ENCODE measurements at places on chromosomes 5 and 9. TPM values are rescaled to one million over a fixed set of nuclear protein-coding genes. Genes with fewer than 3 reads are reported as not detected.

ARHGEF28 gene
- total RNA-seq = not detected

CAVIN4 gene
- 0.10 TPM for total RNA-seq

- no peak overlapping the region for H3K27ac ChIP-seq
- H3K4me3 ChIP-seq = no peak overlapping the region
- no peak for DNase-seq
- H3K27me3 ChIP-seq = no peaks in the 10 kb centered on the region
These were observed 135.8 kb upstream of the TMEM161B start for GRCh38 chr5:88404405-88404804.

GRCh38 chr5:135013947-135014570 is 20.0 kb downstream of the PITX1 start:
- H3K27ac ChIP-seq = no peak overlapping the region
- no peak overlapping the region for H3K4me3 ChIP-seq
- no peaks in the 10 kb centered on the region for H3K36me3 ChIP-seq
- H3K4me1 ChIP-seq = no peaks in the 10 kb centered on the region
- no peaks in the 10 kb centered on the region for H3K27me3 ChIP-seq

DNA sequence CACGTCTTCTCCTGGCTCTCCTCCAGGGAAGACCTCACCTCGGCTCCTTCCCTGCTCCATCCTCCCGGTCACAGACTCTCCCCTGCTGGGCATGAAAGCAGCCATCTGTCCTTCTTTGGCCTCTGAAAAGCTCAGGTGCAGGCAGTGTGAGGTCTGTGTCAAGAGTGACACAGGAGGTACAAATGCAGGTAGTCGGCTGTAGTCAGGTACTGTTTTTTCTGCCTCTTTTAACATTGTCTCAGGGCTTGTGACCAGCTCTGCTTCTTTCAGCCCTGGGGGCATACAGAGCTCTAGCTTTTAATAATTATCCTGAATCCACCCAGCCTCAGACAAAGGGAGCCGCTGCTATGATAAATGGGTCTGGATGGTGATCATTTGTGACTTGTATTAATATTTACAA is 46.4 kb downstream of the C5orf15 start:
- no peaks in the 10 kb centered on the region for H3K36me3 ChIP-seq
- H3K27me3 ChIP-seq = peaks cover 4% of the 10 kb centered on the region
- H3K4me1 ChIP-seq = no peaks in the 10 kb centered on the region
